ENCODE measurements at places on chromosomes 2 and 18. TPM values are rescaled to one million over a fixed set of nuclear protein-coding genes. Genes with fewer than 3 reads are reported as not detected.

- no peak for DNase-seq
Observed at GRCh38 chr2:150554046-150554445, 66.6 kb upstream of the RND3 start.

DNA sequence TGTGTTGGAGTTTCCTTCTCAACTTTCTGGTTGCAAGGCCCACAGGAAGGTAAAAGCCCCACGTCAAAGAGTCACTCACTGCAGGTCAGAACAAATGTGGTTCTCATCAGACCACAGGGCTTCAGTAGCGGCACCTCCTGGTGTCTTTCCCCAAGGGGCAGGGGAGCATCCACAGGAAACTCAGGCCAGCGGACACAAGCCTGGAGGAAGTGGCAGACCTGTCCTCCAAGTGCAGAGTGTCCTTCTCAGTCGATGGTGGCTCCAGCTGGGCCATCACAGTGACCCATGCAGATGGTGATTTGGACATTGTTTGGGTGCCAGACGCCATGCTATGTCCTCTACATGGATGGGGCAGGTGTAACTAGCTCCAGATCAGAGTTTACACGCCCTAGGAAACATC lies 84.9 kb downstream of the ACKR3 start:
- no peak for DNase-seq

DNA sequence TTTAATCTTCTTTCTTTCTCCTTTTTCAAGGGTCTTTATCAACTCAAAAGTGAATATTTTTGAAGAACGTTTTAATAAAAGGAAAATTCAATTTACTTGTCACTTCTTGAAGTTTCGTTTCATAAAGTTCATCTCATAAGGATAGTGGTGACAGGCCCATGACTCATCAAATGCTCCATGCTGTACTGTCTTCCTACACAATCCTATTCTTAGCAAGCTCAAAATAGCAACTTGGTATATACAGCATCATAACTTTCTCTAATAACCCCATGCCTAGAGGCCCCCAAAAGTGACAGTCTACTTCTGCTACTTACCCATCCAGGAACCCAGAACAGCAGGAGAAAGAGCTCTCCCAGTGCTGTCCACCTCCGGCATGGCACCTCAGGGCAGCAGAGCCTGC lies 7.7 kb downstream of the FBXO15 start:
- no peak for DNase-seq

GRCh38 chr2:36547906-36548305 lies 50.1 kb downstream of the FEZ2 start:
- DNase-seq = no peak

GRCh38 chr2:98480598-98480997 lies 35.9 kb downstream of the INPP4A start:
- DNase-seq = no peak

DNA sequence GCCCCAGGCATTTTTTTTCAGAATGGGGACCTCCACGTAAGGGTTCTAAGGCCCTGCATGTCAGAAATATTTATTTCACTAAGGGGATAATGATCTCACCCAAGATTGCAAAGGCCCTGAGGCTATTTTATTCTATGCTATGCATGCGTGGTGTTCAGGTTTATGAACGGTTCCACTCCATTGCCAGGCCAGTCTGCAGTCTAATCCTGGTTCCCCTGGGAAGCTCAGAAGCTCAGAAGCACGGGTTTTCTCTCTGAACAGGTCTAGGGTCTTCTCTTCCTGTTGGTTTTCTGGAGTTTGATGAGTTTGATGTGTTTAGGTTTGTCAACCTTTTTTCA lies 256.4 kb upstream of the PXDN start:
- DNase-seq = no peak

DNA sequence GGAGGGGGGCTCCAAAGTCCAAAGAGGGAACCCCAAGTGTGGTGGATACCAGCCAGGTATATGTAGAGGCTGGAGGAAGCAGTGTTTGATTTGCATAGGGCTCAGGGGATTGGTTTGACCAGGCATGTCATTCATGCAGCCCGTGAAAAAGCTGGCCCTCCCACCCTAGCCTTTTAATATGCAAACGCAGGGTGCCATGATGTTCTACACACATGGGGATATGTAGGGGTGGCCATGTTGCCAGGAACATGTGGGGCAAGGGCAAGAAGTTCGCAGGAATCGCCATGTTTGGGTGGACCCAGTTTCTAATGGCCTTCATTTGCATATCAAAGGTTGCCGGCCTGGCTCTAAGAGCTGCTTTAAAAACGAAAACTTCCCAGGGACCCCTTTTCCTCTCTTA lies 33.6 kb downstream of the B3GNT7 start:
- no peak for DNase-seq

DNA sequence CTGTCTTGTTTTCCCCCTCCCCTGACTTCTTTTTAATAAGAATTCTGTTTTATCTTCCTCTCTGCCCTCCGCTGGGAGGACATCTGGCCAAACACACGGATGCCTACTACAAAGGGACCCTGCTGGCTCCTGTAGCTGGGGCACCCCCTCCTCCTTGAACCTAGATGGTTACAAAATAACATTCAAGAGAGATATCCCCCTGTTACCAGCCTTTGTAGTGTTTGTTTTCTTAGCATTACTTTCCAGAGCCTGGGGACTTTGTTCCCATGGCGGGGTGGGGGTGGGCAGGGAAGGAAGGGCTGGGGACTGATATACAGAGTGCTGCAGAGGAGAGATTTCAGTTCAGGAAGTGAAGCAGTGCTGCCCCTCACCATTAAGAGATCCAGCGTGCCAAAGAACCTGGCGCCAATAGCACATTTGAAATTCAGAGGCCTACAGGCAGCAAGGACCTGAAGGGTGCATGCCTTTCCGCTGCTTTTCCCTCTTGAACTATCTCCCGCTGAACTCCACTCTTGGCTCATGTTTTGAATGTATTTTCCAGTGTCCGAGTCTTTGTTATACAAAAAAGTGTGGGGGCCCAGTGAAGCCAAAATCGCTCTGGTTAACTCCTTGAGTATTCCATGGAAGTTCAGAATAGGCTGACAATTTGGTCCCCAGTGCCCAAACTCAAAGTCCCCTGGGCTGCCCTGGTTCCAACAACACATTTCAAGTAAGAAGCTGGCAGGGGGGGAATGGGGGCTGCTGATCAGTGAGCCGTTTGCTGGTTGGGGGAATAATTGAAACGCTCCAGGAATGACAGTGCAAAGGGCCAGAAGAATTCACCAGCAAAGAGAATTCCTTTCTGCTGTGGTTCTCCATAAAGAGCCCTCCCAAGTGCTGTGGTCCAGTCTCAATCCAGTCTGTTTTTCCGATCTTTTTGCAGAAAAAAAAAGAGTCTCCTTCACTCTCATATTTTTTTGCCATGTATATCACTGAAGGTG lies 94.8 kb upstream of the THOC1 start:
- no peak for DNase-seq

DNA sequence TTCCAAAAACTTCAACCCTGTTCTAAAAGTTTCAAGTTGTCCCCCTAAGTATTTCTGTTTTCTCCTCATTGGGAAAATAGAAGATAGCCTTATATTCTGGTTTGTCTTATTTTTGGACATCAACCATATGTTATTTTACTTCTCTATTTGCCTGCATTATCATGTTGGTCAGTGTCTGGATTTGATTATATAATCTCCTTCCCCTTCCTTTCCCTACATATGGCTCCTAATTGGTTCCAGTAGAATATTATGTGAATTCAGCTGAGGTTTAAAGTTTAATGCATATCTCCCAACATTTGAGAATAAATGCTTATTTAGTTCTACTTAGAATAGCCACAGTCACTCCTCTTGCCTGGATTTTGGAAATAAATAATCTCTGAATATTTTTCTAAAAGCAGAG lies 66.9 kb downstream of the OXER1 start:
- no peak for DNase-seq

GRCh38 chr2:136362676-136363390 lies 244.9 kb upstream of the CXCR4 start:
- DNase-seq = no peak

DNA sequence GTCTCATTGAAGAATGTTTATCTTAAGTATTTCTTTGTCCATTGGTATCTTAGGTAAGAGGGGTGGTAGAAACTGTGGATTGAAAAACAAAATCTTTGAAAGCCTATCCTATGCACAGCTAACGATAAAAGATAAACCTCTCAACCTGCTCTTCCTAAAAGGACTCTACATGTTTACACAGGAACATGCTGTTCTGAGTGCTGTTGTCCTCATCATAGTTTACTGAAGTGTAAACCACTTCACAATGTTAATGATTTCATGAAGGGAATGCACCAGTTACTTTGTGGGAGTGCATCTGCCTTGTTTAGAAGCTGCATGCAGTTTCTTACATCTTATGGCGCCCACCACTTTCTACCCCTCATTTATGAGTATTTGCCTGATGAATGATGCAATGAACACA lies 1.2 kb downstream of the ACMSD start:
- DNase-seq = no peak

DNA sequence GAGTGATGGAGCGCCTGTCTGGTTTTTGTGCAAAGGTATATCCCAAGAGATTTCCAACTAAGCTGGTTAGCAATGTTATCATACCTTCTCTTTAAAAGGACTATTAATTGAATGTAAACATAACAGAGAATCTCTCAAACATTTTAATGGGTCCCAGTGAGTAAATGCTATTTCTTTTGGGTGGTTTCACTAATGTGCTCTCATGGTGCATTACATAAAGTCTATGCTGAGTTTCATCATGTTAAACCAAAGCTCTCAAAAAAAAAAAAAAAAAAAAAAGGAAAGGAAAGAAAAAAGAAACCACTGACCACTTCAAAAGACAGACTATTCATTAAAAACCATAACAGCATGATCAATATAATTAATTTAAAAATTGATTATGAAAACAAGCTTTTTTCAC lies 119.1 kb upstream of the SCN1A start:
- no peak for DNase-seq

DNA sequence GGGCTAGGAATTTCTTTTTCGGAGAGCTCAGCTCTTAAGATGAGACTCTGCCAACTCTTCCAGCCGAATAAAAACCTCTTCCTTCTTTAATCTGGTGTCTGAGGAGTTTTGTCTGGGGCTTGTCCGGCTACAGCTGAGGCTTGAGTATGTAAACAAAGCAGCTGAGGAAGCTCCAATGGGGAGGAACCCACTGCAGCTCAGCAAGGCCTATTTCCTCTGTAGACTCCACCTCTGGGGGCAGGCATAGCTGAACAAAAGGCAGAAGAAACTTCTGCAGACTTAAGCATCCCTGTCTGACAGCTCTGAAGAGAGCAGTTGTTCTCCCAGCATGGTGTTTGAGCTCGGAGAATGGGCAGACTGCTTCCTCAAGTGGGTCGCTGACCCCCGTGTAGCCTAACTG lies 838.7 kb downstream of the CCDC85A start:
- DNase-seq = no peak

GRCh38 chr18:46761059-46761769 lies 4.4 kb upstream of the ST8SIA5 start:
- DNase-seq = no peak

DNA sequence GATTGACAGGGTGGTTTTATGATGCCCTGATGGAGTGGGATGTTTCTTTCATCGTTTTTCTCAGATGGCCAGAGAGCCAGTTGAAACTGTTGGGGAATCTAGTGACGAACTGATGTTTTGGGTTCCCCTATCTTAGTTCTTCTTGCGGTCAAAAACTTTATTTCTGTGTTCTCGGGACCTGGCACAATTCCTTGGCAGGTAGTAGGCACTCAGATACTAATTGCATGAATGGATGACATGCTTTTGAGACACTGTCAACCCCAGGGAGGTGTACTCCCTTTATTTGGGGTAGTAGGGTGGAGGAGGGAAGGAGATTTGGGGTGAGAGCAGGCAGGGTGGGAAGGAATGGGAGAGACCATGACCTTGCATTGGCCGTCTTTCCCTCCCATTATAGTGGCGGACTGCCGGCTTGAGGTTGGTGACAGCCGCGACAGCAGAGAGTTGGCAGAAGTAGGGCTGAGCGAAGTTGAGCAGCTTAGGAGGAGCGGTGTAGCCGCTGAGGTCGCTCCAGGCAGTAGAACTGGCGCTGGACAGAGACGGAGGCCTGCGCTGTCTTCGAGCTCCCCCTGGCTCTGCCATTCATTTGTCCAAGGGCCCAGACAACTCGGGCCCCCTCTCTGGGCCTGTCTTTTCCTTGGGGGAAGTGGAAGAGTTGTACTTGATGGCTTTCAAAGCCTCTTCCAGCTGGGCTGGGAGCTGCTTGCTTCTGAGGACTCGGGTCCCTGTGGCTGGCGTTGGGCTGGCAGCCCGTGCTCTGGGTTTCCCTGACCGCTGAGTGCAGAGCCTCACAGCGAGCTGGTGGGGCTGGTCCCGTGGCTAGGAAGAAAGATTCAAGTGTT lies 2.6 kb downstream of the TET3 start:
- peak; percentile 64 for DNase-seq

DNA sequence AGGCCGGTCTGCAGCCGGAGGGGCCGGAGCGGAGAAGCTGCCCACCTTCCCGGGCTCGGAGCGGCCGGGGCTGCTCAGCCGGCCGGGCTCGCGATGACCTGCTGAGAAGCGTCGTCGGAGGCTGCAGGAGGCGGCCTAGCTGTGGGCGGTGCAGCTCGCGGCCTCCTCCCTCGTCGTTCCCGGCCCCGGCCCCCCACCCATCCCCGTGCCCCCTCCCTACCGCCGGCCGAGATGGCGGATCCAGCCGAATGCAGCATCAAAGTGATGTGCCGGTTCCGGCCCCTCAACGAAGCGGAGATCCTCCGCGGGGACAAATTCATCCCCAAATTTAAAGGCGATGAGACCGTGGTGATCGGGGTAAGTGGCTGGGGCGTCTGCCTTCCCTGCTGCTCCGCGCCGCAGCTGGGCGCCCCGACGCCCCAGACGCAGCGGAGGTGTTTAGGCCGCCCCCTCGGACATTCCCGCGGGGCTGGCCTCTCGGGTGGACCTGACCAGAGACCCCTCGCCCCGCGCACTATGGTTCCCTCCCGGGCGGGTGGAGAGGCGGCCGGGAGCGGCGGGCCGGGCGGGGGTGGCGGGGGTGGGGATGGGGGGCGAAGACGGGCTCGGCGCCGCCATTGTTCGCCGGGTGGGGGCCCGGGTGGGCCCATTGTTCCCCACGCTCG lies 492 bp downstream of the KIF5C start:
- no peak for DNase-seq

DNA sequence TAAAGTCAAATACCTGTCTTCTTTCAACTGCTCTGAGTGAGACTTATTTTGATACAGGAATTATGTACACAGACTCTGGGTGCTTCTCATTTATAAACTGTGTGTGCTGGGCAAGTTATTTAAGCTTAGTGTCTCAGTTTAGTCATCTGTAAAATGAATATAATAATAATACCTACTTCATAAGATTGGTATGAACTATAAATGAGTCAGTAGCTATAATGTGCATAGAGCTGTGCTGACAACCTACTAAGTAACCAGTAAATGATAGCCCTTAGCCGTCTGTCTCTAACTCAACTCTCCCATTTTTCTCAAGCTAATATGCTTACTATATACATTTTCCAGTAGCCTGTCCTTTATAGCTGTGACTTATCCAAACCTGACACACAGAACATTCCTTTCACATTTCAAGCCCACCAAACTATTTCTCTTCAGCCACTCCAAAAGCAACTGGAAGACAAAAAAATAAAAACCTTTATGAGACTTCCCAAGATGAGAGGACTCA lies 319.8 kb downstream of the ETAA1 start:
- DNase-seq = no peak

GRCh38 chr2:62007555-62007954 lies 102.1 kb downstream of the COMMD1 start:
- DNase-seq = no peak

- DNase-seq = peak; percentile 55
Observed at GRCh38 chr18:36441426-36442240, 144.1 kb downstream of the FHOD3 start.

Gene LDLRAD4
- 47.9 TPM for total RNA-seq

Gene NAT8
- not detected for total RNA-seq

Gene DLX1
- not detected for total RNA-seq

Gene IL36A
- not detected for total RNA-seq

Gene LGALSL
- 8.8 TPM for total RNA-seq

Gene C2orf49
- total RNA-seq = 10.5 TPM

Gene PRKCE
- 51.3 TPM for total RNA-seq

Gene ALLC
- total RNA-seq = not detected
